Stimulated activated CD8-positive, alpha-beta memory T cell treated with anti-CD3 and anti-CD28 coated beads, Interleukin-12 subunit alpha, Interleukin-12 subunit beta, amount 100 ng/mL, for 4 hours (primary cell): ENCODE measurements at places on chromosomes 2 and 18.

DNA sequence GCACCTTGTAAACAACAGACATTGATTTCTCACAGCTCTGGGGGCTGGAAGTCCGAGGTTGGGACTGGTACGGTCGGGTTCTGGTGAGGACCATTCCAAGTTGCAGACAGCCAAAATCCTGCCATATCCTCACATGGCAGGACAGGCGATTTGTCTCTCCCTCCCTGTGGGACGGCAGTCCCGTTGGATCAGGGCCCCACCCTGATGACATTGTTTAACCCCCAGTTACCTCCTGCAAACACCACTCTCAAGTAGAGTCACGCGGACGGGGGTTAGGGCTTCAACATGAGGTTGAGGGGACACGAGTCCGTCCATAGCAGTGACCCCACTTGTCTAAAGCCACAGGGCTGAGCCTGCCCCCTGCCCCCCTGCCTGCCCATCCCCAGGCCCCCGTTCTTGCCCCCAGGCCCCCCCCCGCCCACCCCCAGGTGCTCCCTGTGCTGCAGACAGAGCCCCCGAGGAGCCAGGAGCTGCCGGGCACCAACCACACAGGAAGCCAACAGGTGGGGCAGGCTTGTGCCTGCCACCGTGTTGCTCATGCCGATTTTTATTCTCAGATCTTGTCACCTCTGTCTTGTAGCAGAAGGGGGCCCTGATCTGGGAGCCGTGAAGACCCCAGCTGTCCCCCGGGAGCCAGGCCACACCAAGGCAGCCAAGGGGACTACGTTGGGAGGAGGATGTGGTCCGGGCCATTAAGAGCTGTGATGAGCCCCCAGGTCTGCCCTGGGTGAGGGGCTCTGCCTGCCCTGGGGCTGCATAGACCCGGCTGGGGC is 82.2 kb downstream of the NFATC1 start:
- no peak for DNase-seq

- DNase-seq = no peak
Measured at GRCh38 chr2:210007895-210008294, 5.5 kb downstream of the RPE start.

- no peak for DNase-seq
Measured at GRCh38 chr2:24682304-24682703, 110.9 kb downstream of the PTRHD1 start.

- DNase-seq = no peak
Measured at GRCh38 chr2:50066873-50067272, 912.6 kb upstream of the FSHR start.

- no peak for DNase-seq
Measured at GRCh38 chr18:12283256-12283655, 24.8 kb upstream of the TUBB6 start.

DNA sequence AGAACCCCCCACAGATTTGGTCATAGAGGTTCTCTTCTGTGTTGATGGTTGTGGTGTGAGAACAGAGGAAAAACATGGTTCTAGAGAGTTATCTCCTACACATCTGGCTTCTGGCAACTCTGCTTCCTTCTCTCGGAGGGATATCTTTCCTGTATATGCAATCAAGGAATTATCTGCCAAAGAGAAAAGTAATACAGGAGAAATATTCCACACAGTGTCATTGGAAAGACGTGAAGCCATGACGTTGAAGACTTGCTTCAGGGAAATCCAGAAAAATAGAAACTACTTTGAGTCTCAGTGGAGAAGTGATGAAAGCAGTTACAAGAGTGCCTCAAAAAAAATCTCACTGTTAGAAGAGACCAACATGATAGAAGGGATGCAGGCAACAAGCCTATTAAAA is 78.5 kb downstream of the RAB31 start:
- DNase-seq = no peak

GRCh38 chr2:61898810-61899209 is 6.7 kb upstream of the COMMD1 start:
- DNase-seq = no peak

GRCh38 chr2:35783723-35784122 is 571.9 kb upstream of the CRIM1 start:
- DNase-seq = no peak

DNA sequence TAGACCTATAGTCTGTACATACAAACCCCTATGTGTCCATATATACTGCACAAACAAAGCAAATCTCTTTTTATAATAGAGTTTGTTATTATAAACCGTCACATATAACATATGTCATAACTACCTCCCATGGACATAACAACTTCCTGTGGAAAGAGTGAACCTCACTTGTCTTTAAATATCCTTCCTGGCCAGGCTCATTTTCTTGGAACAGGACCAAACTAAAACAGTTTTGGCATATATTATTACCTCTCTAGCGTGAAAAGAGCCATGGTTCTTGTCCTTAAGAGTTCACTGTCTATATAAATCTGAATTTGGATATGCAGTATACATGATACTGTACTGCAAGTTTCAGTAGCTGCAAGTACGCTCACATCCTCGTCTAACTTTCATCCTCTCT is 28.3 kb upstream of the DNAJC27 start:
- no peak for DNase-seq

- no peak for DNase-seq
Measured at GRCh38 chr2:6640621-6641015, 225.1 kb downstream of the CMPK2 start.
